Substantia nigra (tissue), 51 donors: ENCODE measurements at places on chromosomes 6 and 20.

- DNase-seq = no peak
Measured at GRCh38 chr20:59137532-59137931, 26.1 kb upstream of the ZNF831 start.

DNA sequence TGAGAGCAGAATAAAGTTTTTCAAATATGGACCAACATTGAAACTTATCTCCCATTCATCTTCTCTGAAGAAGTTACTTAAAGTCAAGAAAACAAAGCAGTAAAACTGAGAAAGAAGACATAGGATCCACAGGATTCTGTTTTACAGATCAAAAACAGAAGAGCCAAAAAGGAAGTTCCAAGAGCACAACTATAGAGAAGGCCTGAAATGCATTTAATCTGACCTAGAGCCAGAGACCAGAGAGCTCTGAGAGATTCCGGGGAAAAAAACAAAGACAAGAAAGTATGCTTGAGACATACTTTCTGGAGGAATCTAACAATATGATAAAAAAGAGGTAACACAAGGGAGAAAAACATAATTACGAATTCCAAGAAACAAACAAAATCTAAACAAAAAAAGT, 26.1 kb downstream of the SRPK1 start:
- DNase-seq = no peak

DNA sequence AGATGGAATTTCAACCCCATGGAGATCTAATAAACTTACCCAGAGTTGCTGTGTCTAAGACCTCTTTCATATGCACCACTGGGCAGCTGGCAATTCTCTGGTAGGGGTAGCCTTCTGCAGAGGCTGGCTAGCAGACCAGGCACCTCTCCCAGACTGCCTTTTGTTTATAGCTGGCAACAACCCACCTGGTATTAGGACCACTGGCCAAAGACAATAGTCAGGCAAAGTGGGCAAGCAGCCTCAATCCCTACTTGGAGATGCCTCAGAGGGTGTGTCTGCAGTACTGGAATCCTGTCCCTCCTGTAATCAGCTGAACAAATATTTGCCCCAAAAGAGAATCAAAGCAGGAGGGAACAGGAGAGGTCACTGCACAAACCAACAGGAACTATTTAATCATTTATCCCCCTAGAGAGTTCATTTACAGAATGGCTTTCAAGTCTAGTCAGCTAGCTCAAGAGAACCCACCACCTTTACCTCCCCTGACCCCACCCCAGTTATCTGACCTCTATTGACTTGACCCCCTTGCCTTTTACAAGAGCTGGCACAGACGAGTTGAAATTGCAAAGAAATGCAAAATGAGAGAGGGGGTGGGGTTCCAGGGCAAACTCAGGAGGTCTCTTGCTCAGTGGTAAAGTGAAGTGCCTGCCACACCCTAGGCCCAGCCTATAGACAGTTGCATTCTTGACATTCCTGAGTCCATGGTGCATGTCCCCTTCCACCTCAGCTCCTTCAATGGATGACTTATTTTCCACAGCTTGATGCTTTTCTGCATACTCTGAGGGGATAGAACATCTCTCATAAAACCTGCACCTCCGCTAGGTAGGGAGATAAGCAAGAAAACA, 2.8 kb downstream of the BCL2L1 start:
- DNase-seq = no peak

- DNase-seq = no peak
Measured at GRCh38 chr20:21291026-21291425, 12.1 kb upstream of the XRN2 start.

DNA sequence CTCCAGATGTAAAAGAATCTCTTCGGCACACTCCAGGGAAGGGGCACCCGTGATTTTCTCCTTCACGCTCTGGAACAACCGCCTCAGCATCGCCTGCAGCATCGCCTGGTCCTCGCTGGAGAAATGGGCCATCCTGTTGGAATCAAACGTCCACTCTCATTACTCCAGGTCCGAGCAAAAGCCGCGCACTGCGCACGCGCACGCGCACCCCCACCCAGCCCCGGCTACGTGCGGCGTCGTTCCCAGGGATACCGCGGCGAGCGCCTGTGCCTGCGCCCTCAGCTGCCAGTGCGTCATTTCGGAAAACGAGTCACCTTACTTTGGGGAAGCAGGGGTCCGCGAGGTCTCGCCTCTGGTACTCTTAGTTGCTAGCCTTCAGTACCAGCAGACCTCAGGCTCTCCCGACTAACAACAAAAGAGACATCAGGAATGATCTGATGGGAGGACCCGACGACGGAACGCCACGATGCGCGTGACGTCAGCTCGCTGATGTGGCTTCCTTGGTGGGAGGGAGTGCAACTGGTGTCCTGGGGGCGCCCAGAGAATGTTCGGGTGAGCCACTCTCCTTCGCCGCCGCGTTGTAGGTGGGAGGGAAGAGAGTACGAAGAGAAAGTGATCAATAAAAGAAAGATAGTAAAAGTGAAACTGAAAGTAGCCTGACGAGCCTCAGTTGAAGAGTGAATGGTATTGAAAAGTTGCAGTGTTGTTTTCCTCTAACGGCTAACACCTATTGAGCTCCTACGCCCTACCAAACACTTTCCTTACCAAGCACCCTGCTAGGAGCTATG, at the start of gene TBC1D32:
TBC1D32 (minus strand) TSS at position 182 of the 788 bp plus-strand sequence; CDS start at position 132, 50 bp downstream.
- DNase-seq = peak; percentile 97

DNA sequence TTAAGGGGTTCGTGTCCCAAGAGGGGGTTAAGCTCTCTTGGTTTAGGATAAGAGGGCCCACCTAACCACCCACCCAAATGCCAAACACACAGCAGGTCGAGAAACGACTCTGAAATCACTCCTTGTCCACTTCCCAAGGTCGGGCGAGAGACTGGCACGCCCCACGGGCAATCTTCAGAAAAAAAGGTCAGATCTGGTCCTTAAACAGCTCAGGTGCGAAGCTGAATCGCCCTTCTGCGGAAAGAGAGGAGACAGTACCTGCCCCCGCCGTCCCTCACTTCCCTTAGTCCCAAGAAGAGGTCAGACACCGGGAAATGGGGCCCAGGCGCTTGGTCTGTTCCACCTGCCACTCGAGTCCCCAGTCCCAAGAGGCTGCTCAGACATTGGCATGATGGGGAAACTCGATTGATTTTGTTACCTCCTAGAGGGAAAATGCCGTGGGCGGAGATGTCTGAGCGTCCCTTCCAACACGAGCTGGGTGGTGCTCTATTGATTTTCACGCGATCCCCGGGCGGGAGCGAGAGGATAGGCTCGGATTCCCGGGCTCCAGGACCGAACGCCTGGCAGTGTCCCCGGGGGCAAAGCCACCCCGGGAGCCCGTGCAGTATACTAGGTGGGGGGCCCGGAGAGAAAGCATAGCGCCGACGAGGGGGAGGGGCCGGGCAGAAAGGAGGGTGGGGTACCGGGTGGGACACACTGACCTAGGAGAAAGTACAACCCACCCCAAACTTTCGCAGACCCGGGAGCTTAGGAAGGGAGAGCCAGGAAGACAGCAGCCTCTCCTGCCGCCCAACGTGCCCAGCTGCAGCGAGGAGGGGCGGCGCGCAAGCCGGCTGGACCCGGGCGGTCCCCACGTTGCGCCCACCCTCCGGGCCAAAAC, 1.1 kb upstream of the SAMD5 start:
- no peak for DNase-seq

- no peak for DNase-seq
Measured at GRCh38 chr6:141173529-141173928, 959.2 kb upstream of the GJE1 start.

- DNase-seq = no peak
Measured at GRCh38 chr6:37982317-37982716, 162.8 kb downstream of the ZFAND3 start.
